ENCODE measurements at places on chromosomes 12 and 14.

GRCh38 chr14:67502867-67503266, 14.3 kb upstream of the TMEM229B start:
- no peak for DNase-seq

DNA sequence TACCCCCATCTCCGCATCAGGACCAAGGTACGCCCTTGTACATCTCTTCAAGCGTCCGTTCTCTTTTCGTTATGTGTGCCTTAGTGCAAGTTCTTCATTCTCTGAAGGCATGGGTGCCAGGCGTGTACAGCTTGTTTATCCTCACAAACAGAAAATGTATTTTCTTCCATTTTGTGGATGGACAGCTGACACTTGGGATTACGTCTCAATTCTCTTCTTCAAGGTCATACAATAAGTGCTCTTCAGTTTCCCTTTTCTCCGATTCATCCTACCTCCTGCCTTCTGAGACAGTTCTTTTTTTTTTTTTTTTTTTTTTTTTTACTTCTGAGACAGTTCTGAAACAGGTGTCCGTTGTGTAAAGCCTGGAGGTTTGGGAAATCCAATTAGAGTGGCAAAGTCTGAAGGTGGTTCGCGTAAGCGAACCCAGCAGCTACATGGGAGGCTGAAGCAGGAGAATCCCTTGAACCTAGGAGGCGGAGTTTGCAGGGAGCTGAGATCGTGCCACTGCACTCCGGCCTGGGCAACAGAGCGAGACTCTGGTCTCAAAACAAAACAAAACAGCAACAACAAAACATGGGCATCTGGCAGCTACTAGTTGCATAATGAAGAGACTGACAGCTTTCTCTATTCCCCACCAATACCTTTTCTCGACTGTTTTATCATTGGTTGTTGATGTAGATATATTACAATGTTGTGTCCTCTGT, 734 bp downstream of the COX6A1 start:
- no peak for DNase-seq

DNA sequence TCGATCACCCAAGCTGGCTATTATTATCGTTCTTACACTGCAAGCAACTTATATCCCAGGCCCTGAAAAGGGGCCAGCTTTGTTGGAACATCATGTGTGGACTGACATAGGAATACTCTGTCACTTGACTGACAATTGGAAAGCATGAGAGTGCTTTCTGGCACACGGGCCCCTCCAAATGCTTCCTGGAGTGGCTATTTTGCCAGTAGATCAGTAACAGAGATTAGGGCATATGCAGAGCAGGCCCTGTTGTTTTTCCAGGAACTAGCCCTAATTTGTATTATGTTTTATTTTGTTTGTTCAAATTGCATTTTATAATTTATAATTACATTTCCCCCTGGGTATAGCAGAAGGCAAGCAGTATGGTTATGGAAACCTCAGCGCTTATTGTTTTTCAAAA, 170.1 kb upstream of the FRMD6 start:
- no peak for DNase-seq

DNA sequence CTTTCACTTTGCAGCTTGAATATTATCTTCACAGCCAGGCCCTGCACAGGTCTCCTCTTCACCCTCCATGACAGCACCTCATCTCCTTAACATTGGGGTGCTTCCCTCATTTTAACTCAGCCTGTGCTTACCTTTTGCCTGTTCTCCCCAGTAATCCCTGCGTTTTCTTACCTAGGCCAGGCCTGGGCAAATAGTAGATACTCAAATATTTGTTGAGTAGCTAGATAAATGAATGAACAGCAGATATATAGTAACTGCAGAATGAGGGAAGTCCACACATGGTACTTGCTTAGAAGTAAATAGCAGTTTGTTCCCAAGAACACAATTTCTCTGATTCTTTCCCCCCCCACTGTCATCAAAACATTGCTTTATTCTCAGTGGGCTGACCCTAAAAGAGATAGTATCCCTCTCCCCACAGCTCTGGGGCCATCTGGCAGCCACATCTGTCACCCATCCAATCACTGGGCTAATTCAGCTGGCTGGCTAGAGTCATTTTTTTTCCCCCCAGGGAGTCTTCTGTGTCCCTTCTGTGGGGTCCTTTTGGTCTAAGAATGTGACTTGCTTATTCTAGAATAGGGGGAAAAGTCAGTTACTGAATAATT, 43.2 kb downstream of the APPL2 start:
- no peak for DNase-seq

DNA sequence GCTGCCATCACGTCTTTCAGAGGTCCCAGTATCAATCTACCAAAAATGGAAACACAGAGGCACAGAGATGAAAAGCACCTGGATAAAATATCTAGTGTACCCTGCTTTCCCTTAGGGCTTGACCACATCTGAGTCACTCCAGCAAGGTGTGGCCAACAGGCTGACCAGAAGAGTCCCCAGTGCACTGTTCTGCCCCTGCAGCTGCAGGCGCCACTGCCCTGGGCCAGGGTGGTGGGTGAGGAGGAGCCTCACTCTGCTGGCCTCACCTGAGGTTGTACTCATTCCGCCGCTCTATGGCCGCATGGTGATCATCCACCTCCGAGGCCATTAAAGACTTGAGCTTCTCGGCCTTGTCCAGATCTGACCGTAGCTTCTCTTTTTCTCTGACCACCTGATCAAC, 60.4 kb downstream of the NIN start:
- DNase-seq: no peak

- no peak for DNase-seq
These were observed 145.5 kb upstream of the NOVA1 start for GRCh38 chr14:26743284-26743683.

DNA sequence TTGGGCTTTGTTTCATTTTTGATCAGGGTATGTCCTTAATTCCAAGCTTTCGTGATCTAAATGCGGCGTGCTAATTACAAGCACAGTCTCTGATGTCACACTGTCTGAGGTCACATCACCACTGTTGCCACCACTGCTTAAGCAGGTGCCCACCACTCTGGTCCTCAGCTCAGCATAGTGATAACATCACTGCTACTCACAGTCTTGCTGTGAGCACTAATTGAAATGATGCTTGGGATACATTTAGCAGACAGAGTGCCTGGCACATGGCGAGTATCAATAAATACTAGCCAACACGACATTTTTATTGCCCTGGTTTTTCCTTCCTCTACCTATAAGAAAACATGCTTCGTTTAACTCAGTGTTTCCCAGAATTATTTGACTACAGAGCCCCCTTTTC, 7.9 kb downstream of the RILPL2 start:
- DNase-seq: no peak

GRCh38 chr12:47023311-47023710, 56.1 kb upstream of the PCED1B start:
- DNase-seq: no peak

DNA sequence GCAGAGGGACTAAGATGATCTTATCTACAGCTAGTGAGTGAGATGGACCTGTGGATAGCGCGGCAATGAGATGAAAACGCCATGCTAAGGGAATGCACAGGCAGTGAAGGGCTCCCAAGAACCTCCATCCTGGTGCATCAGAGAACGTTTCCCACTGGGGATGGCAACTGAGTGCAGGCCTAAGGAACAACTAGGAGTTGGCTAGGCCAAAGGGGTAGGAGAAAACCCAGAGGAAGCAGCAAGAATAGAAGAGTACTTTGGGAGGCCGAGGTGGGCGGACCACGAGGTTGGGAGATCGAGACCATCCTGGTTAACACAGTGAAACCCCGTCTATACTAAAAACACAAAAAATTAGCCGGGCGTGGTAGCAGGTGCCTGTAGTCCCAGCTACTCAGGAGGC, 24.6 kb upstream of the BATF start:
- no peak for DNase-seq

Measured in CD4-positive, alpha-beta T cell treated with Interferon alpha-2 for 1 hour (primary cell).